ENCODE measurements at places on chromosomes 2 and 18. TPM values are rescaled to one million over a fixed set of nuclear protein-coding genes. Genes with fewer than 3 reads are reported as not detected.

SCN2A gene
- not detected for total RNA-seq

ASIC4 gene
- total RNA-seq, result 0.08 TPM

FMNL2 gene
- total RNA-seq, result 19.0 TPM

RIT2 gene
- not detected for total RNA-seq

HAAO gene
- total RNA-seq, result not detected

DSG4 gene
- not detected for total RNA-seq
